ENCODE measurements at places on chromosomes 4 and X.

DNA sequence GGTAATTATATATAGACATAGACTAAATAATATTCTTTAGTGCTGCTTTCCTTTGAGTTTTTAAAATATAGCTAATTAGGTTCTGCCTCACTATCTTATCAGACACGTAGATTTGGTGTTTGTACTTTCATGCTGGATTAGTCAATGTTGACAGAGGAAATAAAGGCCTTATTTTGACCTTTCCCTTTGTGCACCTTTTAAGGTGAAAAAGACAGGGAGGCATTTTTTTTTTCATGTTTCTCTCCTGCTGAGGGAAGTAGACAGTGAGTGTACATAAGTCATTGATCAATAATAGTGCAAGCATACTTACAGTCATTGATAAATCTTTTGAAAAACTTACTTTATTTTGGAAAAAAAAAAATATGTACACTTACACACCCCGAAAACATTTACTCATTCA, 467.8 kb downstream of the GRXCR1 start:
- no peak for DNase-seq

GRCh38 chr4:48830706-48831531, at the start of gene OCIAD1:
Gene OCIAD1, plus strand, starts transcription at chr4:48831088. Its CDS starts 1,537 bp downstream, at chr4:48832625.
- peak; percentile 84 for DNase-seq

GRCh38 chr4:180156684-180157083, 2086.5 kb upstream of the TENM3 start:
- no peak for DNase-seq

DNA sequence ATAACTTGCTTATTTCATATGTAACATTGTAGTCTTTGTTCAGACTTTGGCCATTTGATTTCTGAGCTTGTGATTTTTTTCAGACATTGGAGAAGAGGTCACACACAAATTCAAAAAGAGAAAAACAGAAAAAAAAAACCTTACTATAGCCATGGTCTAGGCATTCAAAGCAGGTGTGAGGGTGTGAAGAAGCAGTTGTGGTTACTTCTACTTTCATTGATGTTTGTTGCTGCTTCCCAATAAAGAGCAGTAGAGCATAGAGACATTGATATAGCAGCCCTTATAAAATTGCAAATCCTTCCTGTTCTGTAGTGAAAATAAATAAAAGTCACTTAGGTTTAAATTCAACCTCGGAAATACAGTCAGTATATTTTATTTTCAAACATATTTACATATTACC, 671.6 kb downstream of the GRXCR1 start:
- DNase-seq: no peak

GRCh38 chrX:19639813-19640462, 124.6 kb upstream of the MAP3K15 start:
- no peak for DNase-seq

- no peak for DNase-seq
Observed at GRCh38 chr4:7202411-7202810, 10.1 kb downstream of the SORCS2 start.

GRCh38 chr4:24969486-24969885, 56.6 kb upstream of the CCDC149 start:
- DNase-seq: no peak

GRCh38 chr4:128862608-128863311, 53.3 kb downstream of the JADE1 start:
- DNase-seq: no peak

GRCh38 chrX:46791927-46792809, 33.2 kb upstream of the SLC9A7 start:
- no peak for DNase-seq

GRCh38 chrX:68895778-68896177, 67.0 kb downstream of the EFNB1 start:
- no peak for DNase-seq

GRCh38 chrX:24954732-24955131, 61.0 kb downstream of the ARX start:
- no peak for DNase-seq

DNA sequence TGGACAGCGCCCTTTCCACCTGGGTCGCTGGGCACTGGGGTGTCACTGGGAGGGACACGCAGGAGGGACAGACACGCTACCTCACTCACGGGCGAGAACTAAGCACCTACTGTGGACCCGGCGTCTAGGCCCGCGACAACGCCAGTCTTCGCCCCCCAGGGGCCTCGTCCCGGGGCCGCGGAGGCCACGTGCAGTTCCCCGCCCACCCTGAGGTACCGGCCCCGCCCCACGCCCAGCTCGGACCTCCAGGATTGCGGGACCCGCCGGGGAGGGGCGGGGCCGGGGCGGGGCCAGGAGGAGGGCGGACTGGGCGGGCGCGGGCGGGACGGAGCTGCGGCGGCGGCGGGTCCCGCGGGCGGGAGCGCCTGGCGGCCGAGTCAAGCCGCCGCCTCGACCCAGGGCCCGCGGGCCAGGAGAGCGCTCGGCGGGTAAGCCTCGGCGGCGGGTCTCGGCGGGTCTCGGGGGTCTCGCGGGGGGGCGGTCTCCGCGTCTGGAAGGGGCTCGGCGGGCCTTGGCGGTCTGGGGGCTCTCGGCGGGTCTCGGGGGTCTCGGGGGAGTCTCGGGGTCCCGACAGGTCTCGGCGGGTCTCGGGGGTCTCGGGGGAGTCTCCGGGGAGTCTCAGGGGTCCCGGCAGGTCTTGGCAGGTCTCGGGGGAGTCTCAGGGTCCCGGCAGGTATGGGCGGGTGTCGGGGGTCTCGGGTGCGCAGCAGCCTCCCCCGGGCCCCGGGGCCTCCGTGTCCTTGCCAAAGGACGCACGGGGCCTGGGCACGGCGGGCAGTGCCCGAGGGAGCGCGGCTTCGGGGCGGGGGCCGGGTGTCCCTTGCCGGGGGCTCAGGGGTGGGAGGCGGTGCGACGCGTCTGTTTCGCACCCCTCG, at the start of gene SH3BP2:
SH3BP2 (plus strand) TSS at position 375 of the 875 bp plus-strand sequence. CDS start 27,533 bp downstream, outside the sequence.
- no peak for DNase-seq

DNA sequence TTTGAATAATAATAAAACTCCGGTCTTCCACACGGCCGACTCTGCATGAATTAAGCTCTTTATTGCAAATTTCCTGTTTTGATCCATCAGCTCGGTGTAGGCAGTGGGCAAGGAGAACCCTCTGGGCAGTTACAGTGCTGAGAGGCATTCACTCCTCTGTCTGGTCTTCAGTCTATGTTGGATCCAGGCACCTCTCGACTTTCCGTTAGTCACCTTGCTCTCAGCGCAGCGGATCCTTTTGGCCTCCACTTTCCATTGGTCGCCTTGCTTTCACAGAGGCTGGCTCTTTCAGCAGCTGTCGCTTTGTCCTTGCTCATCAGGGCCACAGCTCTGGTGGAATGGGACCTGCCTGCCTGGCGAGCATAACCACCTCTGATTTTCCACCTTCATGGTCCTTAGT, 52.9 kb downstream of the TRMT44 start:
- DNase-seq: no peak

- DNase-seq: no peak
Observed at GRCh38 chr4:182604953-182605352, 312.2 kb downstream of the DCTD start.

DNA sequence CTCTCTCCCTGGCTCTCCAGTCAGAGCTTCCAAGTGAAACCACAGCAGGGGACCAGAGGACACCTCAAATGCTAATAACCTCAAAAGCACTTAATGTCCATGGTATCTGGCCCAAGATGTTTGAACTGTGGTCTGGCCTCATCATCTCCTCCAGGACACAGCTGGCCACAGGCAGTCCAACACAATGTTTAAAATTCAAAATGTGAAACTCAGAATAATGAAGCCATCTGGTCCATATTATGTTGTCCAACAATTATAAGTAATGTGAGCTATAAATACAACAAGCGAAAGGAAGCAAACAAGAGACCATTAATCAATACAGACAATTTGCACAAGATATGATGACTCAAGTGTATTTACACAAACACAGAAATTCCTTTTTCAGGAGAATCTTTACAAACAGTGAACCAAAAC, 90.7 kb upstream of the S100G start:
- no peak for DNase-seq

DNA sequence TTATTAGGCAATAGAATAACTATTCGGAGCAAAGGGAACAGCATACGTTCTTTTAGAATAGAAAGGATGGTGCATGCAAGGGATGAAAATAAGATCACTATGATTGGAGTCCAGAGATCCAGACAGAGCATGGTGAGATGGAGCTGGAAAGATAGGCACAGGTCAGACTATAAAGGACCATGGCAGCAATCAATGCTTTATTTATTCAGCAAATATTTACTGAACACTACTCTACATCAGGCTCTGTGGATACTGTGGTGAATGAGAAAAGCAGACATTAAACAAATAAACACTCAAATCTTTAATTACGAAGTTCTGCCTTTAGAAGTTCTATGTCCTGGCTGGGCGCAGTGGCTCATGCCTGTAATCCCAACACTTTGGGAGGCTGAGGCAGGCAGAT, 44.7 kb upstream of the ACSL4 start:
- DNase-seq: no peak

- DNase-seq: no peak
Observed at GRCh38 chr4:183130328-183131155, 31.5 kb downstream of the WWC2 start.

DNA sequence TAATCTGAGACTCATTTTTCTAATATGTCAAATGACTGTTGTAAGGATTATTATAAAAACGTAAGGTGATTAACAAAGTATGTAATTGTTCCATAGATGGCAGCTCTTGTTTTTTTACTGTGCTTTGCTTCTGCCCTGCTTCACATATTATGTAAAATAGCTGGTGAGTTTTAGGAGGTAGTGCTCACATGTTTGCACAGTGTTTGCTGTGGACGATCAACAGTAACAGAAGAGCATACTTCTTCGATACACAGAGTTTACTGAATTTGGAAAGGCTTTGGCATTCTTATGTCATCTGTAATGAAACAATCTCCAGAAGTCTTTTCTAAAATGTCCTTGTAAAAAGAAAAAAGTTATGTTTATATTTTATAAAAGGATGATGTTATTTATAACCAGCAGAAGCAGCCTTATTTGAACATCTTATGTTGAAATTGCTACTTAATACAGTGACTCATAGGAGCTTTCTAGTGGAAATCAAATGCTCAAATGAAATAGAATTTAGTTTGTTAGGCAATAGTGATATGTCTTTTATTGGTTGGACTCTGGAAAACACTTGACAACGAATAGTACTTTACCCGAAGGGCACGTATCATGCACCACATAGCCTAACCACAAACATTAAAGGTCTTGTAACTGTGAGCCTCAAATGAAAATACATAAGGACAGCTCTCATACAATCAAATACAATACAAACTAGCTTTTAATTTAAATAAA, 1.9 kb upstream of the MTTP start:
- DNase-seq: no peak

DNA sequence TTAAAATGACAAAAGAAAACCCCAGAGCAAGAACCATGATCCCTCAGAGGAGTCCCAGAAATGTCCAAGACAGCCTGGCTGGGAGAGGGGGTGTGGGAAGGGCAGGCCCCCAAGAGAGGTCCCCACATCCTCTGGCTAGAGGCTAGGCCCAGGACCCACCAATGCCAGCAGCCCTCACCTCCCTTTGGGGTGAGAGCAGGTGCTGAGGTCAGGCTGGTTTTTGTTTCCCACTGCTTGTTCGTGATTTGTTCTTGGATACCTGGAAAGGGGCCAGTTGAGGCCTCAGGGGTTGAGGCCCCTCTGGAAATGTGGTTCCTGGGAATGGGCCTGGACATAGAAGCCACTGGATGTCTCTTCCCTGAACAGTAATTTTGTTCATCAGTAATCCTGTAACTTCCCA, 2.3 kb upstream of the GRSF1 start:
- no peak for DNase-seq

DNA sequence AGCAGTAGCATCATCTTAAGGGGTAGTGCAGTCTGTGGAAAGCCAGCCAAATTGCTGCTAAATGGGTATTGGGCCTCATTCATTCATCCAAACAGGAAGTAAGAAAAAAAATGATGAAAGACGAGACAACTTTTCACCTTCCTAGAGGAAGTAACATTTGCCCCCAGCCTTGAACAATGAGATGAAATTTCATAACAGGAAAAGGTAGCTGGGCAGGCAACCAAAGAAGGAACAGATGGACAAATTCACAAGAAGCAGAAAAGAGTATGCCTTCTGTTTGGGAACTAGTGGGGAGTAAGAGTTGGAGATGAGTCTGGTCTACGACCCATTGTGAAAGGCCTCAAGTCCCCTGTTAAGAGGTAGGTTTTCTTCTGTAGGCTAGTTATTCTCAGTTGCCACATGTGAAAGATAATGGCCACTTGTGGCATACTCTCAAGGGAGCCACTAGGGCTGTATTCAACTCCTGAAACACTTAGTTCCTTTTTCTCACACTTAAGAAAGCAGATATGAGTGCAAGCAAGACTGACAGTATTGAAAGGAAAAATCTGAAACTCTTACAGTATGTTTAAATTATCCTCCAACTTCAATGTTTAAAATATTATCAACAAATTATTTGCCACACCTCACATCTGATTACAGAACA, 190.4 kb downstream of the AR start:
- no peak for DNase-seq

GRCh38 chrX:144275367-144275766, 391.5 kb downstream of the UBE2NL start:
- no peak for DNase-seq

GRCh38 chr4:78552389-78553042, 946 bp downstream of the ANXA3 start:
- no peak for DNase-seq
